ENCODE measurements at places on chromosomes 5 and 9. TPM values are rescaled to one million over a fixed set of nuclear protein-coding genes. Genes with fewer than 3 reads are reported as not detected.

DNA sequence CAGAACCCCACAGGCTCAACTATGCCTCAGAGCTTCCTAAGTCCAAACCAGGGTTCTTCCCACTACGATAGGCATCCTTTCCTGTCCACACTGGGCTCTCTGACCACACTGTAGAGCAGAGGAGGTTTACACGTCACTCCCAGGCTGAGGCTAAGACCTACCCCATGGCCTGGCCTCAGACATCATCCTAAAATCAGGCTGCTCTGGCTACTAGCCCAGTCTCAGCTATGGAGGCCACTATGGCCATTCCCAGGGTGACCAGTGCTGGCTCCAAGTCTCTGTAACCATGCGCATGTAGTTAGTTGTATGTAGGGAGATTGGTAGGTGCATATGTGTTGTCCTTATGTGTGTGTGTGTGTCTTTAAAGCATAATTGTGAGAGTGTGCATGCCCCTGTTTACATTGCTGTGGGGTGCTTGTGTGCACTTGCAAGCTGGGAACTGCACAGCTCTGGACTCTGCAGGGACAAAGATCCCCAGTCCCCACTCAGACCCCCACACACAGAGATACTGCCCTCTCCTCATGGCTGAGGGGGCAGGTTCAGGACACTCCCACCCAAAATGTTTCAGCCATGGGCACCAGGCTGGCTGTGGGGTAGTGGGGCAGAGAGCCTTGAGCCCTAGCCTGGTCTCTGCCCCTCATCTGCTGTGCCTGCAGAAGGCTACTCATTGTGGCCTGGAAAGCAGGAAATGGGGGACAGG, 12.3 kb downstream of the PDLIM4 start:
- no peak for DNase-seq

ATP10B gene
- 3.4 TPM for total RNA-seq

MYMK gene
- 1.2 TPM for total RNA-seq

HAVCR1 gene
- total RNA-seq = 0.90 TPM

- DNase-seq = no peak
Measured at GRCh38 chr5:52799358-52799982, 11.8 kb downstream of the ITGA1 start.

- DNase-seq = no peak
Measured at GRCh38 chr9:104927216-104927911, 591 bp downstream of the ABCA1 start.

- DNase-seq = no peak
Measured at GRCh38 chr9:97847474-97848214, 5.4 kb upstream of the FOXE1 start.

PLAC8L1 gene
- not detected for total RNA-seq

SPATA31E1 gene
- total RNA-seq = not detected

DNA sequence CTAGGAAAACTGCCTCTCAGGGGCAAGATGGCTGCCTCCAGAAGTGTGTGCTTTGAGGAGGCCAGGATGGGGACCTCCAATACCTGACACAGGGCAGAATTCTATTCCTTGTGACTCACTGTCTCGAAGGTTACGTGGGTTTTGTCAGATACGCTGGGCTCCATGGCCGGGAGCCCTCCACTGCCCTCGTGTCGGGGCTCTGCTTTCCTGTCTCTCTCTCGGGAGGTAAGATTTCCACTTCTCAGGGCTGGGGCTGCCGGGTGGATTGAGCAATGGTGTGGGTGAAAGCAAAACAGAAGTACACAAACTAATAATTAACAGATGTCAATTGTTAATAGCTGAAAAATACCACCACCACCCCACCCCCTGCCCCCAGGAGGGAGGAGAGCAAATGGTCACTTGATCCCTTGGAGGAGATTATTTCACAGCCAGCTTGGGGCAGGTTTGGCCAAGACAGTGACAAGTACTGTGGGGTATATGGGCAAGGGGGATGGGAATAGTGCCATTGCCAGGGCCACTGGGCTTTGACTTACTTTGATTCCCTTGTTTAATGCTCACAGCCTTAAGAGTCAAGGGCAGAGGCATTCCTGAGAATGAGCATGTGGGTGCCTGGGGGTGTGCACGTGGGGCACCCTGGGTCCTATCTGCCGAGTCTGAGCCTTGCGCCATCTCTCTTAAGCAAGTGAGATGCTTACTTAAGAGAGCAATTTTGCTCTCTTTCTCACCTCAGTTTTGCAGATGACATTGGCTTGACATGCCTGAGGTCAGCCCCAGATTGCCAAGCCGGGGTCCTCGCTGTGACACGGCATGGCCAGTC, 28.8 kb upstream of the DAB2IP start:
- DNase-seq = no peak

DNA sequence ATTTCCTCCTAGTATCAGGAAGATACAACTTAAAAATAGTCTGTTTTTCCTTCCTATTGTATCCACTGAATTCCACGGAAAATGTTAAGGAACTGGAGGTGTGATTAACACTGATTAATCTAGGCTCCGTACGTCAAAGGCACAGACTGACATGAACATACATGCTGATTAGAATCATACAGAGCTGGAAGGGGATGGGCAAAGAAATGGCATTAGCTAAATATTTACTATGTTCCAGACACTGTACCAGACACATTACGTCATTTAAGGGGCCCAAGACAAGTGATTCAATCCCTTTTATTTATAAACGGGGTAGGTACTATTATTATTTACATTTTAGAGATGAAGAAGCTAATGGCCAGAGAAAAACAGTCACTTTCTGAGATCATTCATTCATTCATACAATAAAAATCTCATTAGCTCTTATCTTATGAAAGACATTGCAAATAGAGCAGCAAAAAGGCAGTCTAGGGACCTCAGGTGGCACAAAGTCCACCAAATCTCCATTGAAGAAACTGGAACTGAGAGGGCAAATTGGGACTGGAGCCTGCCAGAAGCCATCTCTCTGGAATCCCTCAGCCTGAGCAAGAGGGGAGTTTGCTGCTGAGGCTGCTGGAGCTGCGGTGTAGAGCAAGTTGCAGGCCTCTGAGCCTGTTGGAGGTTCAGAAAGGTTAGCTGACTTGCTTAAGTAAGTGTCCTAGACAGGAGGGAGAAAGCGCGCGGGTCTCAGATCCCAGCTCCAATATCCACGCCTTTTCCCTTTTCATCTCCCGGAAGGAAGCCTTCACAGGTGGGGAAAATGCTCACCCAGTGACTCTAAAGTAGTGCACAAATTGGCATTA, 1.6 kb upstream of the TGFBR1 start:
- DNase-seq = no peak

EPB41L4A gene
- total RNA-seq = 49.4 TPM

GRCh38 chr9:94054716-94055115, 29.5 kb upstream of the PTPDC1 start:
- no peak for DNase-seq

SLC4A9 gene
- 0.11 TPM for total RNA-seq

DNA sequence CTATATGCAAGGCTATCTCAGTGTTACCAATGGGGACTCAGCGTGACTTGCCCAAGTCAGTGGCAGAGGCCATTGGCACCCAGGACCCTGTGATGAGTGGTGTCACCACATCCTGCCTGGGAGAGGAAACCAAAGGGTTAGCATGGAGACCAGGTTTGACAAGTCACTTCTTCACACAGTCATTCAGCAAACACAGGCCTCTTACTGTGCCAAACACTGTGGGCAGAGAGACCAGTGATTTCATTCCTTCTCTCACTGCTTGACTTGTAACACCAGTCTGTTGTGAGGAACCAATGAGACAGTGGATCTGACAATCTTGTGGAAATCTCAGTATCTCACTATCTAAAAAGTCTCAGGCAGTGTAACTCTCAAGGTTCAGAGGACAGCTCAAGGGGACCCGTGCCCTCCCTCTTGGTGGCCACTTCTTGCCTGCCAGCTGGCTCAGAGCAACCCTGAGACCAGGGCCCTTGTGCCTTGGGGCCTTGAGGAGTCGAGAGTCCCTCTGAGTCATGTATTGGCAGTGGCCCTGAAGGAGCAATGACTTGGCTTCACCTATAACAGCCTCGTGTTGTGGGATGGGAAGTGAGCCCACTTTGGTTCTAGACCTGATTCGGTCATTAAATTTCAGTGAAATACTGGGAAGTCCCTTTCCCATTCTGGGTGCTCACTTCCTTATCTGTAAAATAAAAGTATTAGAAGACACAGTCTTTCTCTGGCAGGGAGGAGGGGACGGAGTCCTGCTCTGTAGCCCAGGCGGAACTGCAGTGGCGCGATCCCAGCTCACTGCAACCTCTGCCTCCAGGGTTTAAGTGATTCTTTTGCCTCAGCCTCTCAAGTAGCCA, 1.6 kb downstream of the FABP6 start:
- no peak for DNase-seq

DNA sequence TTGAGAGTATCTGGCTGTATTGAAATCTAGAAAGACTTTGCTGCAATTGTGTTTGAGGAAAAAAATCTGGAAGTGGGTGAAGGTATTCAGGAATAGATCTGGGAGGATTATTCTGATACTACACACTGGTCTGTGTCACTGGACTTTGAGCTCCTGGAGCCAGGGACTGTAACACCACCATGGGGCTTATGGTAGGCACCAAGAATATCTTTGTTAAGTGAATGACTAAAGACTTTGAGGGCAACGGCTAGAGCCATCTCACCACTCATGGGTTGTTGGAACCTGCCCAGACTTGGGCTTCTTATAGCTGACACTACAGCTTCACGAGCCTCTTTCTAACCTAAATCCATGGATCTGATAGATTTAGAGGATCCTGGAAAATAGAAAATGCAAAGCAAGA, 10.2 kb downstream of the NFX1 start:
- no peak for DNase-seq

DNA sequence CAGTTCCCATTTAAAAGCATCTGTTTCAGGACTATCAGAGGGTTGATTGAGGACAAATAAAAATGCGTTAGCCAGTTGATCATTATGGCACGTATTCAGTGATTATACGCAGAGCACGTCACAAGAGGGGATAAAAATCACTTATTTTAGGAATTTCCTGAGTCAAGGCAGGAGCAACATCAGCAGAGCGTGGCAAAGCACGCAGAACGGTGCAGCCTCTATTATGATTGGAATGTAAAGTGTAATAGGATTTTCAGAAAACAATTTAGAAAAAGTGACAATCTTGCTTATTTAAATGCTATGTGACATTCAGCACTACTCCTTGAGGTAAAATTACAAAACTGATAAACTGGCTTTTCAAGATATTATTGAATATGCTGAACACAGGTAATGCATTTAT, 413.6 kb upstream of the DAP start:
- no peak for DNase-seq

CFAP90 gene
- 0.21 TPM for total RNA-seq

All from urinary bladder (tissue), 4 donors.